MG63 (cell line): ENCODE measurements at places on chromosomes 2 and 18. TPM values are rescaled to one million over a fixed set of nuclear protein-coding genes. Genes with fewer than 3 reads are reported as not detected.

DSG1 gene
- not detected in 2 replicates for total RNA-seq

- DNase-seq, result no peak
Measured at GRCh38 chr2:71965530-71965929, 182.1 kb downstream of the CYP26B1 start.

DNA sequence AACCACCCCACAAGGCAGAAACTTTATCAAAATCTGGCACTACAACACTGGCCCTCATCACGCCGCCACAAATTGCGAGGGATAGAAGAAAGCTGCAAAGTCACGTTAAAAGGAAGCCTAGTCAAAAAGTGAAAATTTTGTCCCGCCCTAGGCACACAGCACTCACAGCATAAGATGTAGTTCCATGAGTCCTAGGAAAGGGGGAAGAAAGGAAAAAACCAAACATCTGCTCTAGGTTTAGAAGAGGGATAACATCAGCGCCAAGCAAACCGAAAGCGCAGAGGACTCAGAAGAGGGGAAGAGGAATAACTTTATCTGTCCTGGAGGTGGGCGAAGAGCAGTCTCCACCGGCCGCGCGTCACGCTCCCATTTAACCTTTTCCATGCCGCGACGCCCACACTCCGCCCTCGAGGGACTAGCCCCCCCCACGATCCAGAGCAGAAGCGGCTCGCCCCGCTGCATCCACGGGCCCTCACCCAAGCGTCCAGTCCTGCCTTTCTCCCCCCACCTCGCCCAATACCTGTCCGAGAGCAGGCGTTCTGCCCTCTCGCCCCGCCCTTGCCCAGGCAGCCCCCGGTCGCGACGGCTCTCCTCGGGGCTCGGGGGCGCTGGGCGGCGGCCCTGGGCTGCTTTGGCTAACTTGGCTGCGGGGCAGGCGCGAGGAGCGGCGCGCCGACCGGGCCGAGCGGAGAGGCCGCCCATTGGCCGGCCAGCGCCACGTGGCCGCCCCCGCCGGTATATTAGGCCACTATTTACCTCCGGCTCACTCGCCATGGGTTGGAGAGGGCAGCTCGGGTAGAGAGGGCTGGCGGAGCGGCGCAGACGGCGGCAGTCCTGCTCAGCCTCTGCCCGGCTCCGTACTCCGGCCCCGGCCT is at the start of gene HOXD1:
HOXD1 (plus strand) TSS at position 770 of the 875 bp plus-strand sequence. CDS start 134 bp downstream, outside the sequence.
- peak; percentile 65 for DNase-seq

PCARE gene
- total RNA-seq, result not detected in 2 replicates

RNMT gene
- 13.2 and 25.4 TPM in 2 replicates for total RNA-seq

GRCh38 chr2:111169924-111170323 is 49.2 kb downstream of the BCL2L11 start:
- no peak for DNase-seq

DNA sequence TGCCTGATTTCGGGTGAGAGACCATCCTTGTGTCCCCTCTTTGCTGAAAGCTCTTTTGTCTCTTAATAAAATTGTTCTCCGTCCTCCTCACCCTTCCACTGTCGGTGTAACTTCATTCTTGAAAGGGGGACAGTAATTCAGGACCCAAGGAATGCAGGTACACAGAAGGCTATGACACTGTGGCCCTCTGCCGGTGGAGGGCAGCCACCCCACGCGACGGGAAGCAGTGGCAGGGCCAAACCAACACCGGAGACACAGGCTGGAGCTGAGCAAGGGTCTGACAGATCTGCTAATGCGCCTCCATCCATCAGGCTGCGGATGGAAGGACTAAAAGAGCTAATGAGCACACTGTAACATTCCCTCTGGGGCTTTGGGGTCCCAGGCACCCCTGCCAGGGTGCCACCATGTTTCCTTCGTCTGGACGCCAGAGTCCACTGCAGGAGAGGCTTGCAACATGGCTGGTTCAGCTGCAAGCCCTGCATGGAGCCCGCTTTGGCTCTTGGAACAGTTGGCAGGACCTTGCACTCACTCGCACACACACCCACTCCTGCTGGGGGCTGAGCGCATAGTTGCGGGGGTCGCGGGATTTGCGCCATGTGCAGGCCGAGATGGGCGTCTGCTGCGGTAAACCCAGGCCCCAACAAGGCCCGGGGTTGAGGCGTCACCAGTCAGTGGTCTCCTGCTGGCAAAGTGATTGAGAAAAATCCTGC is 544.1 kb upstream of the CDH7 start:
- DNase-seq, result no peak

GLI2 gene
- 0.47 and 1.3 TPM in 2 replicates for total RNA-seq

- no peak for DNase-seq
Measured at GRCh38 chr18:74935434-74935833, 273.5 kb downstream of the PTGR3 start.

GRCh38 chr2:72828840-72829507 is 3.1 kb upstream of the EXOC6B start:
- DNase-seq, result no peak

GRCh38 chr18:22505141-22505591 is 87.5 kb upstream of the CTAGE1 start:
- DNase-seq, result no peak

DNA sequence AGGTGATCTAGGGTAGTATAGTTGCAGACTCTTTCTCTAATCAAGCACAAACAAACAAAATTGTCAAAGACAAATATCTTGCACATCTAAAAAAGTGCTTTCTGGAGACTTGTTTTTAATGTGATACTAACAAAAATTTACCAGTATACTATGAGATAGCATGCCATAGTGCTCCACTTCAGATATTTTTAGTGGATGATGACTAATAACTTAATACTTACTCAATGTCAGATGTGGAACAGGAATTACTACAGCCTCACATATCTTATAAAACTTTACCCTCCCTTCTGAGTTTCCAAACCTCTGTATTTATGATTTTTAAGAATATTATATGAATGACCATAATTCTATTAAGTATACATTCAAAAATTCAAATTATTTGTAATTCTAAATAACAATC is 1162.0 kb upstream of the SLC39A10 start:
- no peak for DNase-seq

DNA sequence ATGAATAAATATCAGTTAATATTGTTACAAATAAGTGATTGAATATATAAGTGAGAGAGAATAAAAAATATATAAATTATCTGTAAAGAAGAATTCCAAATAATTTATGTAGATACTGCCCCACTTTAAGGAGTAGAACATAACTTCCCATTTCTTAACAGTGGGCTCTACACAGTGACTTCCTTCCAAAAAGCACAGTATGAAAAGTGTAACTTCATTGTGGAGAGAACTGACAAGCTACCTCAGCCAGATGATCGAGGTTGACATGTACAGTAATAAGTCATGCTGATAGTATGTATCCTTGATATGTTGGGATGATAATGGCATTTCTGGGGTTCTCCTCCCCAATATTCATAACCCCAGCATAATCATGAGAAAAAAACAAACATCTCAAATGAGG is 191.9 kb upstream of the FN1 start:
- DNase-seq, result no peak

DNA sequence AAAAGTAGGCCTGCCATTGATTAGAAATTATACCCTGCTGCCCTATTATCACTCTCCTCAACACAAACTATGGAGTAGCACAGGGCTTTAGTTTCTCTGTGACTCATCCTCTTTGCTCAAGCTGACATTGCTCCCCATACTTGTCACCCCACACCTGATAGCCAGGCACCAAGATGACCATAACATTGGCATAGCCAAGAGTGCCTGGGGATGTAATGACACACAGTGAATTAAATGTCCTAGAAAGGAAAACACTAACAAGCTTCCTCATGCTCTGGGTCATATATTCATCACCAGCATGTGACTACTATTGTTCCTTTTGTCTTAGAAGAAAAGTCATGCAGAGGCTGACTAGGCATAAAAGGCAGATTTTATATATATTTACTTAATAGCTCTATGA is 137.8 kb upstream of the RND3 start:
- DNase-seq, result no peak

GRCh38 chr2:48110492-48110891 is 204.2 kb upstream of the FBXO11 start:
- no peak for DNase-seq

WDR7 gene
- 4.0 and 5.8 TPM in 2 replicates for total RNA-seq

GRCh38 chr18:38961880-38962279 is 1396.3 kb upstream of the CELF4 start:
- no peak for DNase-seq

DNA sequence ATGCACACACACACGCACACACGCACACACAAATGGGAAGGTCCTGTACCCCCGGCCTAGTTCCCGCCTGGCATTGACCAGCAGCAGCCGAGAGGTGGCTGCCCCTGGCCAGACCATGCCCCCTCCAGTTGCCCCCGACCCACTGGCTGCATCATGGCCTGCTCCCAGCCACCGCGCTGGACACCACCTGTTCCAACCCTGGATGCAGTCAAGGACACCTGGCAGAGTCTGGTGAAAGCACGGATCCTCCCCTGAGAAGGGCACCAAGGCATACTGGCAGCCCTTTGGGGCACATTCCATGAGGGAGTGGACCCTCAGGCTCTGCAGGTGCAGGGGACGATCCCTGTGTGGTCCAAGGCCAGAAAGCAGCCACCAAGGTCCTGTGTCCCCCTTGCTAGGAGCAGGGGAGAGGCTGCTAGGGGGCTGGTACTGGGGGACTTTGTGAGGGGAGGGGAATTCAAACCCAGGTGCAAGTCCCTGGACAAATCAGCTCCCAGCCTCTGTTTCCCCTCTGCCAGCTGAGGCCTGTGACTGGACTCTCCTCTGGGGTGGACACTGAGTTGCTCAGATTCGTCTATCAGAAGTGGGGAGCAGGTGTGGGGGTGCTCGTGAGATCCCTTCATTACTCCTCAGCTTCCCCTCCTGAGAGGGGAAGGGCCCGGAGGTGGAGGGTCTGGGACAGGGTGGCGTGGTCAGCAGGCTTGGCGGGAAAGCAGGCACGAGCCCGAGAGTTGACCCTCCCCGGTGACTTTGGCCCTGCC is 3.5 kb downstream of the ESPNL start:
- DNase-seq, result no peak

GALR1 gene
- not detected in 2 replicates for total RNA-seq

GRCh38 chr2:188752311-188752710 is 221.9 kb upstream of the COL3A1 start:
- DNase-seq, result no peak

FER1L5 gene
- not detected in 2 replicates for total RNA-seq

DNA sequence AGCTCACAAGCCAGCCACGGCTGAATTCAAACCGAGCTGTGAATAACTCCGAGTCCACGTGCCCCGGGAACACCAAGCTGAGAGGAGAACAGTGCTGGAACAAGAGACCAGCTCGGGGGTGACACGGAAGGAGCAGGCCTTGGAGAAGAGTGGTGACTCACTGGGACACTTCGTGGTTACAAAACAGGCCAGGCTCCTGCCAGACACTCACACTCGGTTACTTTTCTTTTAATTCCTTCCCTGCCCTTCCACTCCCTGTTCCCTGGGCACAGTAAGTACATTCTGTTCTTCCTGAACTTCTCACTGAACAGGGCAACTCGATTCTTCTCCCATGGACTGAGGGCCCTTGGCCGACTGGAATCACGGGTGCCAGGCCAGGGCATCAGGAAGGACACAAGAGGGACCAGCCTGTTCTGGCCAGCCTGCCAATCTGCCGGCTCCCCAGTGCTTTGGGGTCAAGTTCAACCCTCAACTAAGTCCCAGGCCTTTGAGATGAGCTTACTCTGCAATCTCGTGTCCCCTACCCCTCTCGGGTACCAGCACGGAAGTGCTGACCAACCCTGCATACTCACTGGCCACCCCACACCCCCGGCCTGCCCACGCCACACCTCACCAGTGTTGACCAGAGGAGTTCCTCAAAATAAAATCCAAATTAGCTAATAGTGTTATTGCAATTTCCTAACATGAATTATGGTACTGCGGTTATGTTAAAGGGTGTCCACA is 87.5 kb downstream of the TFCP2L1 start:
- peak; percentile 69 for DNase-seq

SPR gene
- total RNA-seq, result 57.7 and 57.8 TPM in 2 replicates

HTR2B gene
- not detected in 2 replicates for total RNA-seq
